ENCODE measurements at places on chromosomes 1 and 21.

DNA sequence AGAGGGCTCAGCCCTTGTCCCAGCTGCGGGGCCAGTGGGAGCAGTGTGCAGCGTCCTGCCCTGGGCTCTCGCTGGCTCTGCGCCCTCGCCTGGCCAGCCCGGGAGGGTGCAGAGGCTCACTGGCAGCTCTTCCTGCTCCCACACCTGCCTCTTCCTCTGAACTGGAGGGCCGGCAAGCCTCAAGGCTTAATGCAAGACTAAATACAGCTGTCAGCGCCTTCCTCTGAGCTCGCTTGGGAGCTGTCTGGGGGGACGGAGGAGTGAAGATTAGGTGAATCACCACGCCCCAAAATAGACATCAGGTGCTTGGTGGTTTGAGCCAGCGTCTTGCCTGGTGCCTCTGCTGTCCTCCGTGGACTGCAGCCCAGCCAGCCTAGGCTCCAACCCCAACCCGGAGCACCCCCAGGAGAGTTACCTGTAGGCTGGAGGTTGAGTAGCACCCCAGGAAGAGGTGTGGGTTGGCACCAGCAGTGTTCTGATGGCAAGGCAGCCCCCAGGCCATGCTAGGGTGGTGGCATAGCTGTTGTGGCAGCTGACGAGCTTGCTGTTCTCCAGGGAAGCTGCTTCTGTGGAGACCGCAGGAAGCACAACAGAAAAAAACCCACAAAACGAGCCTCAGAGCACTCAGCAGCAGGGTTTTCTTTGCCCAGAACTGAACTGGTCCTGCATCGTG, 36.9 kb downstream of the UMODL1 start:
- peak; percentile 84 for DNase-seq

GRCh38 chr1:209045331-209046057, 538.0 kb upstream of the CAMK1G start:
- peak; percentile 12 for DNase-seq

DNA sequence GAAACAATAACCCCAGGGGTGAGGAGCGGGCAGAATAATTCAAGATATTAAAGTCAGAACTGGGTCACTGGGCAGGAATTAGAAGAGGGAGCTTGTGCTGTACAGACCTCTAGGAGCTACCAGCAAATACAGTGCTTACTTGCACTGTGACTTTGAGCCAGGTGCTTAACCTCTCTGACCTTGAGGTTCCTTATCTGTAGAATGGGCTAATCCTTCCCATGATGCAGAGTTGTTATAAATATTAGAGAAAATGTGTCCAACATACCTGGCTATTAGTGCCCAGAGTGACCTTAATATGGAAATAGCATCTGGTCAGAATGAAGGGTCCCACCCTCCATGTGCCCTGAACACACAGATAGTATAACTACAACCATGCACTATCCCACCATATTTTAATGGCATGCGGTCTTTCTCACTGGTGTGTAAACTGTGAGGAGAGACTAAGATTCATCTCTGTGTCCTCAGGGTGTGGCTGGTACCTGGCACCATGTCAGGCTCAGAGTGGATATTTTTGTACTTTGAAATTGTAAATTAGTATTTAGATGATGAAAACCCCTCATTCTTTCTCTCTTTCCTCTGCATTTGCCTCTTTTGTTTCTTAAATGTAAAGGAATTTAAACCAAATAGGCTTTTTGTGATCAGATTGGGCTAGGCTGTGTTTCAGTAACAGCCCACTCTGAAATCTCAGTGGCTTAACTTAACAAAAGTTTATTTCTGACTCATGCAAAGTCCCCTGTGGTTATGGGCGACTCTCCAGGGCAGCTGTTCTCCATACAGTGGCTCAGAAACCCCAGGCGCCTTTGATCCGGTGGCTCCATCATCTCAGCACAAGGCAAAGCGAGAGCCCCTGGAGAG, 60.0 kb upstream of the ROR1 start:
- peak; percentile 17 for DNase-seq

DNA sequence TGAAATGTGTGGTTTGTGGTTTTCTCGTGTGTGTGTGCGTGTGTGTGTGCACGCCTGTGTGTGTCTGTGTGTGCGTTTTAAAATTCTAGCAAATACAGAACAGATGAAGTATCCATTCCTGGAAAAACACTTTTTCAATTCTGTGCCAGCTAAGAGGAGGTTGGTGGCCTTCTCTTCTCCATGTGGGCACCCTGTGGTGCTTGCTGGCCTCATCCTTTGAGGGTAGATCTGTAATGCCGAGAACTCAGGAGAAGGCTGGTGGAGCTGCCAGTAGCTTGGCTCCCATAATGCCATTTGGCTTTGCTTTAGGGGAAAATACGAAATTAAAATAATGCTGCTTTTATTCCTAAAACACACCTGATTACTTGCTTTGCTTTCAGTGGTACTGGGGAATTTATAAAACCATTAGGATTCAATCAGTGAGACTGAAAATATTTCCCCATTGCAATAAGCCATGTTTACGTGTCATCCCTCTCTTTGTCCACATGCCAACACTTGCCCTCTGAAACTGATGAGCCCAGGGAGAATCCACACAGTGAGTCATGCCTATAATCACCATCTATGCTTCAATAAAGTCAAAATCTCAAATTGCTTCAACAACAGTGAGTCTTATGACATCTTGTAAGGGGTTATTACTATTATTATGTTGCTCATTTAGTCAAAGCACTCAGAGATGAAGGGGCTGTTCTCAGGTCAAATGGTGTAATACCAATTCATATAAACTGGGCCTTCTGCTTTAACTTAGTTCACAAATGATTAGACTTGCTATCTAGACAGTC, 39.2 kb downstream of the ABCA4 start:
- DNase-seq: peak; percentile 35

DNA sequence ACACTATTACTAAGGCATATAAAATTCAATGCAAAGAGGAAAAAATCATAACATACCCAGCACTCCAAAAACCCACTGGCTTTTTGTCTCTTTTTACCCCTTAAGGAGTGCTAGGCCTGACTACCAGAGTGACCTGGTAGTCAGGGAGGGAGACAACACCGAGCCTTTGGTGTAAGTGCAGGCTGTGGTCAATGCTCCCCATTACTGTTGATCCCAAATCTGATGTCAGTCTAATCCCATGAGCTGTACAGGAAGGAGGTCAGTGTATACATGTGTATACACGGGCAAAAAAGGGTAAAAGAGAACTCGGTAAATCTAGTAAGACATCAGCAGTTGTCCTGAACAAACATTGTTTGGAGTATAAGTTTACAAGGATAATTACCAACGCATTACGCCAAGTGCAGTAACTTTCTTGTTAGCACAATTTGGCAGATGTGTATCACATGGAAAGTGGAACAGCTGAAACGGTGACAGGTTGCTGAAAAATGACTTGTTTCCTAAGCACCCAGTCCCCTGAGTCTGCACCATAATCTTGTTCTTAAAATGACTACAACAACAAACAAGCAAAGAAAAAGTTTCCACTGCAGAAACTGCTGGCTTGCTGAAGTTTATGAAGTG, 217.9 kb downstream of the KCNH1 start:
- no peak for DNase-seq
